ENCODE measurements at places on chromosomes 5 and 9.

DNA sequence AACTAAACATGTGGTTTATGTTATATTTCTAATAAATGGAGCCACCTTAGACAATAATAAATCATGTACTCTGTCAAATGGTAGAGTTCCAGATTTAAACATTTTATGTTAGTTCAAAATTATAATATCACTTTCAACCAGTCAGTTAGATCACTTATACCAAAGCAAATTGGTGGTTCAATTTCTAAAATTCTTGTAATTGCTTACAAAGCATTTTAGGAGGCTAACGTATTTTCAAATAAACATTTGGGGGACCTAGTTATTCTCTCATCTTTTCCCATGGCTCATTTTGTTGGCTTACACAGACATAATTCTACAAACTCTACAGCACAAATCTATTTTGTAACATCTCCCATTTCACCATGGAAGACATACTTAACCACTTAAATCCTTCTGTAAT is 39.9 kb downstream of the EDIL3 start:
- no peak for DNase-seq

- DNase-seq, result no peak
Observed at GRCh38 chr5:89546657-89547056, 663.7 kb upstream of the MEF2C start.

- DNase-seq, result no peak
Observed at GRCh38 chr5:3142261-3143027, 391.0 kb upstream of the IRX2 start.

DNA sequence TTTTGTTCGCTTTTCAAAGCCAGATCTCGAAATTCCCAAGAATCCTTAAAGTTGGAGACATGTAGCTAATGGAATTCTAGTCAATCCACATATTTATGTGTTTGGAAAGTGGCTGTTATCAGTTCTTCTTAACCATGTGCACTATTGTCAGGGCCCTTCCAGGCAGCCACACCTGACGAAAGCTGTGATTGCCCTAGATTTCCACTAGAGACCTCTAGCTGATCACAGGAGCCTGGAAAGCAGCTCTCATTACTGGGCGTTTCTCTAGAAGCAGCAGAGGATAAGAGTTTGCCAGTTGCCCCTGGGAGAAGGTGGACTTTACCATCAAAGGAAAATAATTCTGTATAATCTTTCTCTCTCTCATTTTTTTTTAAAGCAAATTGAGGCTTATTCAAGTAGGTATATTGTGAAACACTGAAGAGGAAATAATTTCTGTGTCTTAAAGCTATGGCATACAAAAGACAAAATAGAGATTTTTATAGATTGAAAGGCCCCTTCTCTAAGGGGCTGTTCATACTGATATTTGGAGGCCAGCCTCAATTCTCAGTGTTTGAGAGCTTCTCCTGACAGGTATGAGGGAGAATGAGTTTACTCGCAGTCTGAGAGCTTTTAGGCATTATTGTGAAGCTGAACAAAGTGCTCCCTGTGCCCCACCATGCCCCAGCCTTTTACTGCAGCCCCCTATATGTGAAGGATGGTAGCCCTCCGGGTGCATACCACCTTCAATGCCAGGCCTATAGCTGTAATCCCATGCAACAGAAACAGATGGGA is 405.4 kb upstream of the ACTBL2 start:
- no peak for DNase-seq

GRCh38 chr5:151182524-151182900 is 24.9 kb upstream of the ANXA6 start:
- DNase-seq, result no peak

DNA sequence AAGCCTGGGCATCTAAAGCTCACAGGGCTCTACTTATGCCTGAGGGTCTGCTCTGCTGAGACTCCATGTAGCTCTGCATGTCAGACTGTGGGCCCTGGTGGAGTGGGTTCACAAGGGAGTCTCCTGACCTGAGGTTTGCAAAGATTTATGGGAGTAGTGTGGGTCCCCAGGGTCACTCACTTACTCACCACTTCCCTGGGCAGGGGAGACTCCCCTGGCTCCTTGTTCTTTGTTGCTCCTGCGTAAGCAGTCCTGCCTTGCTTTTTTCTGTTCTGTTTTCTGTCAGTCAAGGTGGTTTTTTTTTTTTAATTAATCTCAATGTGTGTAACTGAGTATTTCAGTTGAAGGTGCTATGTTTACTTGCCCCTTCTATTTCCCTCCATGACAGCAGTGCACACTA is 256.6 kb downstream of the TMEM38B start:
- DNase-seq, result no peak

DNA sequence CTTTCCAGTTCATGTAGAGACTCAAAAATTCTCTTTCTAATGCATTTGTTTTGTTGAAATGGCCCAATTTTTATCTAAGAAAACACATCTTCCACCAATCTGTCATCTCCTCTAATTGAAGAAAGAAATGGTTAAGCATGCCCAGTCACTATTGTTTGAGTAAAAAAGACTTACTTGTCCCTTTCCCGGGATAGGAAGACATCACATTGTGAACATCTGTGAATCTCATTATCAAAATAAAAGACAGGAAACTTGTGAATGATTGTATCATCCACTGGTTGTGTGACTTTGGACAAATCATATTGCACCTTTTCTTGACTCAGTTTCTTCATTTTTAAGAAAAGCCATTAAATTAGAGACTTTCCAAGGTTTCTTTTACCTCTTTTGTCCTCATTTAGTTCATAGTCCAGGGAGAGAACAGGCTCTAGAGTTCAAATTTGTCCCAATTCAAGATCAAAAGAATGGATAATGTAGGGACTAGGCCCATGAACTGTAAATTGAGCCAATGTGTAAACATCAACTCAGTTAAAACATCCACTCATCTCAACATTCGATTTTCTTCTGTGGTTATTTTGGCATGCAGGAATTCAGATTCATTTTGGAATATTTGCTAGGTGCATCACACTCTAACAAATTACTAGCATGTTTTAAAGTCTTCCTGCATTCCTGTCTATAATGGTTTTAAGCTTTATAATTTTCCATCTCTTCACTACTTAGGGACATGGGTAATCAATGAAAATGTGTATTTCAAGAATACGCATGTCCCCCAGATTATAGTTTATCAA is 838.0 kb upstream of the WWC1 start:
- DNase-seq, result no peak

- no peak for DNase-seq
Observed at GRCh38 chr9:87229108-87229507, 268.6 kb upstream of the DAPK1 start.

DNA sequence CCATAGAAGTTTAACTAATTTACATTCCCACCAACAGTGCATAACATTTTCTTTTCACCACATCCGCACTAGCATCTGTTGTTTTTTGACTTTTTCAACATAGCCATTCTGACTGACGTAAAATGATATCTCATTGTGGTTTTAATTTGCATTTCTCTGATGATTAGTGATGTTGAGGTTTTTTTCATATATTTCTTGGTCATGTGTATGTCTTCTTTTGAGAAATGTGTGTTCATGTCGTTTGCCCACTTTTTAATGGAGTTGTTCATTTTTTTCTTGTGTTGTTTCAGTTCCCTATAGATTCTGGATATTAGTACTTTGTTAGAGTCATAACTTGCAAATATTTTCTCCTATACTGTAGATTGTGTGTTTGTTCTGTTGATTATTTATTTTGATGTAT is 163.4 kb downstream of the FER start:
- DNase-seq, result no peak

- no peak for DNase-seq
Observed at GRCh38 chr9:131980267-131981016, 99.2 kb downstream of the MED27 start.

- no peak for DNase-seq
Observed at GRCh38 chr9:76575761-76576160, 116.8 kb downstream of the GCNT1 start.

DNA sequence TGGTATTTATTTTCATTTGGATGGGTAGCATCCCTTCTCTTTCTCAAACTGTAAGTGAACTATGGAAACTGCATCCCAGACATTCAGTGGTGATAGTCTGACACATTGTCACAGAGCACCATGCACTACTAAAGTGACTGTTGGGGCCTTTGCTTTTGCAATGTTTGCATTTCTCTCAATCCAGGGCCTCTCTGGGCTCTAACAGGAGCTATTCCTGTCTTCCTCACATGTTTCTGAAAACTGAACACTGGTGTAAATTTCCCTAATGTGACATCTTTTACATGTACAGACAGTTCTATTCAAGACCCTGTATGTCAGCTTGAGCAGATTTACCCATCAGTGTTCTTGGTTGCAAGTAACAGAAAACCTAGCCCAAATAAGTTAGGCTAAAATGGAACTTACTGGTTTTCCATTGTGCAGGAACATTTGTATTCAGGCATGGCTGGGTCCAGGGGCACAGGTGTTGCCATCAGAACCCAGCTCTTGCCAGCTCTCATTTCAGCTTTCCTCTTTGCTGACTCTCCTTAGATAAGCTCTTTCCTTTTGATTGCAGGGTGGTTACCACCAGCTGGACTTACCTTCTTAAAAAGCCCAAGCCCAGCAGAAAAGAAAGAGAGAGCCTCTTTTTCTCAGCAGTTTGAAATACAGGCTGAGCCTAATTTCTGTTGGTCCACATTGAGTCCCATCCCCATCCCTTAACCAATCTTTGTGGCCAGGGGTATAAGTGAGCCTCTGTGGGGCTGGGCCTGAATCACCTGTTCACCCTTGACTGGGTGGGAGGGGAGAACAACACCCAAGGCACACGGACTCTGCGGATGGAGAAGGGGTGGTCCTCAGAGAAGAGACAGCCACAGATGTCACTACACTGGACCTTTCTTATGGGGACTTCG is 234.3 kb downstream of the NR3C1 start:
- no peak for DNase-seq

- no peak for DNase-seq
Observed at GRCh38 chr5:177410575-177410974, 1.2 kb upstream of the F12 start.

GRCh38 chr9:22512495-22512894 is 65.9 kb downstream of the DMRTA1 start:
- no peak for DNase-seq

GRCh38 chr9:84278130-84278529 is 62.4 kb downstream of the SLC28A3 start:
- DNase-seq, result no peak
